ENCODE measurements at places on chromosomes 2 and 18.

- DNase-seq, result no peak
Measured at GRCh38 chr18:65145312-65145711, 605.5 kb upstream of the CDH7 start.

GRCh38 chr2:23901966-23902846 is 24.7 kb downstream of the ATAD2B start:
- DNase-seq, result no peak

DNA sequence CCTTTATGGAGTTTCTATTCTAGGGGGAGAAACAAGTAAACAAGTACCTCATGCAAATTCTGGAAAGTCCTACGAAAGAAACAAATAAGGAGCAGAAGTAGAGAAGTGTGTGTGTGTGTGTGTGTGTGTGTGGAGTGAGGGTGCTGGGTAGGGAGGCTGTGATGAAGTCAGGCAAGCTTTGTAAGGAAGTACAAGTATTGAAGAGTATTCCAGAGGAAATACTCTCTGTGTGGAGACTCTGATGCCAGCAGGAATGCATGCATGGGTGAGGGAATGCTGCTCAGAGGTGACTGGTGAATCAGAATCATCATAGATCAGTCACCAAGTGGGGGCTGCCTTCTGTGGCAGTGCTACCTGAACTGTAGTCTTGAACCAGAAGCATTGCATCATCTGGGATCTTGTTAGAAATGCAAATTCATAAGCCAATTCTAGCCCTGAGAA is 34.5 kb downstream of the SLC4A3 start:
- DNase-seq, result no peak

GRCh38 chr2:64426183-64426952 is 27.6 kb upstream of the LGALSL start:
- no peak for DNase-seq

GRCh38 chr2:173817582-173817981 is 147.6 kb downstream of the SP3 start:
- DNase-seq, result no peak

GRCh38 chr2:161353543-161353942 is 45.3 kb downstream of the PSMD14 start:
- DNase-seq, result no peak

- DNase-seq, result no peak
Measured at GRCh38 chr18:25186871-25187270, 165.1 kb downstream of the ZNF521 start.

GRCh38 chr18:44682201-44682870 is 1.6 kb downstream of the SETBP1 start:
- peak; percentile 70 for DNase-seq

DNA sequence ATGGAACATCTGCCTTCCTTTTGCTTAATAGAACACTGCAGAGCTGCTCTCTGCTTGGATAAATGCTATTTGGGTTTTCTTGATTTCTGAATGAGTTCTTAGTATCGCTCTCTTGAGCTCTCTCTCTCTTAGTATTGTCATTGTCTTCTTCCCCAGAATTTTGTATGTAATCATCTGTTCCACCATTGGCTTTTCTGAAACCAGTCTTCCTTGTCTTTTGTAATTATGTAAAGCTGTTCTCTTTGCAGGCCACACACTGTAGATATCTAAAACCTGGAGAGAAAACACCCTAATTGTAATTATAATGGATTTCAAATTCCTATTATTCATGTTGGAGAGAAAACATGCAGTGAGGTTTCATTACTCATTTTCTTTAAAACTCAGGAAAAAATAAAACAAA is 333.1 kb upstream of the CHAC2 start:
- DNase-seq, result no peak

DNA sequence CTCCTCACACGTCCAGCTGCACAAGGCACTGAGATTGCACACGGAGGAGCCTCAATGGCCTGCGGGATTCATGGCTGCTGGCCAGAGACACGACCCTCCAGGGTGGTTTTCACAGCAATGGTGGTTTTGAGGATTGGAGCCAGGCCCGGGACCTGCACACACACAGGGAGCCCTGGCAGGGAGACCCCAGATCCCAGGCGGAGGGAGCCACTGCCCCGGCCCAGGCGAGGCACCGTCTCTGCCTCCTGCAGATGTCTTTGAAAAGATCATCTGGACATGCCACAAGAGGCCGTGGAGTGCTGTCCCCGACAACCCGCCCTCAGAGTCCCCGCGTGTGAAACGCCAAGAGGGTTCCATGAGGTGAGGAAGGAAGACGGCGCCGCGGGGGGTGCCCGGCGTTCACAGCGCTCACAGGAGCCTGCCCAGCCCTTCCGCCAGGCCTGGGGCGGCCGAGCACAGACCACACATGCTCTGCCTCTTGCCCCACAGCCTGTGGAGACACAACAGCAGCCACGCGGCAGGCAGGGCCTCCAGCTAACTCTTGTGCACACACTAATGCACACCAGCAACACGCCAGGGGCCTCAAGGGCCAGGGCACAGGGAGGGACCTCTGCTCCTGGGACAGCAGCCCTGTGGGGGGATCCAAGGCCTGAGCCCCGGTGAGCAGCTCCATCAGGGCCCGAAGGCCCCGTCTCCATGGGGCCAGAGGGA is 72.8 kb upstream of the CTDP1 start:
- peak; percentile 24 for DNase-seq

DNA sequence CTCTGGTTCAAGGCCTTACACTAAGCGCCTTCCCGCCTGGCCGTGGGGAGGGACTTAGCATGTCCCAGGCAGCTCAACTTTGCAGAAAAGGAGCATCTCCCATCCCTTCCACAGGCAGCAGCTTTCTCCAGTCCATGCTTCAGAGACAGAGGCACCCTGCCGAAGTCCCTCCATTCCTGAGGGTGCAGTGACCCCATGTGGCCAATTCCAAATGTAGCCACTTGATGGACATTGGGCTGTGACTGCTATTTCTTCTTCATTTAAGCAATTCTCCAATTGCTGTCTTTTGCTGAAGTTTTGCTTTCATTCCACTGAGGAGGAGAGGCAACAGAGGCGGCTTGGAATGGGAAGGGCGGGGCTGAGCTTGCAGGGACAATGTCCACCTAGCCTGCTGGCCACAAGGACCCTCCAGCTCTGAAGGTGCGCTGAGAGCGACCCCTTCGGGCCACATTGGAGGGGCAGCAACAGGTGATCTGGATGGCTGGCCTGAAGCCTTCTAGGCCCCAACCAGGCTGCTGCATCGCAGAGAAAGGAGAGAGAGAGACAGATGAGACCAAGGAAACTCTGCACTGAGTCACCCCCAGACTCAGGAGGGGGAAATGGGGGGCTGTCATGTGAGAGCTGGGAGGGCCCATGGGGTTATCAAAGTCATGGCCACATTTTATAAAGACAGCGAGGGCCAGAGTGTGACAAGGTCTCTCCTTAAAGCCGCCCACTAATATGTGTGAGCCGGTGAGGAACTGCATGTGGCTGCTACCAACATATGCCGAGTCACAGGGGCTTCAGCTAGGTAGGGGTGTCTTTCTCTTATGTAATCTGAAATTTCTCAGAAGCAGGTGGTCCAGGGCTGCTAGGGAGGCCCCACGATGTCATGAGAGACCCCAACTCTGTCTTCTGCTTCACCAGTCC is 61.3 kb downstream of the LONRF2 start:
- peak; percentile 86 for DNase-seq

DNA sequence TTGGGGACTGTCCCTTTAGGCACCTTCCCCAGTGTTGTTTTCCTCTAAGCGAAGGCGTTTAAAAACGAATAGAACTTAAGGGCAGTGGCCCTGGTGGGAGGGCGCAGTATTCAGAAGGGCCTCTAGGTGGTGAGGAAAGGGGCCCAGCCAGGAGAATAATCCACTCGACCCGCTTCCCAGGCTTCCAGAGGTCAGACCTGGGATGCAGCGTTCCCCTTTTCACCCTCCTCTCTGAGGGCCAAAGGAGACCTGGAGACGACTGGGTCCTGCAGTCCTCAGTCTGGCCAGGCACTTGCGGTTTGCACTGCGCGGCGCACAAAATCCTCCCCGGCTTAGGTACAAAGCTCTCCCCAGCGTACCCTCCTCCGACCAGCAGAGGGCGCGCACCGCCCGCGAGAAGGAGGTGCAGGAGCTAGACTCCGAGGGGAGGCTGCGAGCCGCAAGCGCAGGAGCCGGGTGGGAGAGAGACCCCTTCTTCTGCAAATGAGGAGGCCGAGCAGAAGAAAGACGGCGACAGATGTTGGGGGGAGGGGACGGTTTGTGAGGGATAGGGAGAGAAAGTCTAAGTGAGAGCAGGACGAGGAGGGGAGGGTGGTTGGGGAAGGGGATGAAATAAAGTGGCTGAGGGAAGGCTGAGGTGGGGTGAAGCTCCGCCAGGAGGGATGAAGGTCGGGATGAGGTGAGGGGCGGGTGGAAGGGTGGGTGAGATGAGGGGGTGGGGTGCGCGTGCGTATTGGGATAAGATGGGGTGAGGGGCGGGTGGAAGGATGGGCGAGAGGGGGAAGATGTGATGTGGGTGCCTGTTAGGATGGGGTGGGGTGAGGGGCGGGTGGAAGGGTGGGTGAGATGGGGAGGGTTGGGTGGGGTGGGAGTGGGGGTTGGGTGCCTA is 4.9 kb downstream of the FEV start:
- peak; percentile 81 for DNase-seq

DNA sequence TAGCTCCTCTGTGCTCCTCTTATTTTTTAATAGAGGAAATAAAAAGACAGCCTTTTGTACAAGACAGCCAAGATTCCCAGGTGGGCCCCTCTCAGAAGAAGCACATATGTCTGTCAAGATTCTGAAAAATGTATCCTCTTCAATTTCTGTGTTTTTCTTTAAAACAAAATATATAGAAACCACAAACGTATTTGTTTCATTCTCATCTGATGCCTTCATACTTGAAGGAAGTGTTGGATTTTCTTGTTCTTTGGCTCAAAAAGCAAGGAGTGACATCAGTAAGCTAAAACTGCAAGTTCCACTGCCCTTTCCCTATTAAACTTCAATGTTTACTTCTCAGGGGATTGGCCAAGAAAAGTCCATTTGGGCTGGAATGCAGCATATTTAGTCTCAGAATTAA is 193.8 kb upstream of the OSR1 start:
- no peak for DNase-seq

DNA sequence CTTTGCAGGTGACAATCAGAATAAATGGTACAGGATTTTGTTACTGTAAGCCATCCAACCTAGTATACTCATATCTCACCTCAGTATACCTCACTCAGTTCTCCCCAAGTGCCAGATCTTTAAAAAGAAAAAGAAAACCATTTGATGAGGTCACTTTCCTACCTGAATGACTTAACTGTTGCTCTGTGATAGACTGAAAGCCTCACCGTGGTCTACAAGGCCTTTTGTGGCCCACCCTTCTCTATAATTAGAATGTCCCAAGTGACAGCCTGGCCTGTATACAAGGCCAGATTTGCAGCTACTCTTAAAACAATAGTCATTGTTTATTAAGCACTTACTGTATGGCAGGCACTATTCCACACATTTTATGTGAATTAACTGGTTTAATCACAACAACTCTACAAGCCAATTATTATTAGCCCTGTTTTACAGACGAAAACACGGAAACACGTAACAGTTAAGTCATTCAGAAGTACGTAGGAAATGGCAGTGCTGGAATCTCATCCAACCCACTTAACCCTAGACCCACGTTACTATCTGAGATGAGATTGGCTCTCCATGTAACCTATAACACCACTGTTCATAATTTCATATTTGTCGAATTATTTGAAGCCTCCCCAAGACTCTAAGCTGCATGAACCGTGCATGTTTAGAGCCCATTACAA is 28.3 kb downstream of the PKP4 start:
- no peak for DNase-seq

- DNase-seq, result no peak
Measured at GRCh38 chr2:8453904-8454302, 228.0 kb upstream of the ID2 start.

GRCh38 chr2:159900343-159900742 is 102.3 kb upstream of the CD302 start:
- DNase-seq, result no peak

- no peak for DNase-seq
Measured at GRCh38 chr2:239534581-239535412, 134.0 kb upstream of the HDAC4 start.

- no peak for DNase-seq
Measured at GRCh38 chr2:205640716-205641115, 41.6 kb upstream of the NRP2 start.

- DNase-seq, result no peak
Measured at GRCh38 chr2:151052850-151053660, 208.6 kb downstream of the RBM43 start.

- DNase-seq, result no peak
Measured at GRCh38 chr18:25298853-25299274, 53.1 kb downstream of the ZNF521 start.

DNA sequence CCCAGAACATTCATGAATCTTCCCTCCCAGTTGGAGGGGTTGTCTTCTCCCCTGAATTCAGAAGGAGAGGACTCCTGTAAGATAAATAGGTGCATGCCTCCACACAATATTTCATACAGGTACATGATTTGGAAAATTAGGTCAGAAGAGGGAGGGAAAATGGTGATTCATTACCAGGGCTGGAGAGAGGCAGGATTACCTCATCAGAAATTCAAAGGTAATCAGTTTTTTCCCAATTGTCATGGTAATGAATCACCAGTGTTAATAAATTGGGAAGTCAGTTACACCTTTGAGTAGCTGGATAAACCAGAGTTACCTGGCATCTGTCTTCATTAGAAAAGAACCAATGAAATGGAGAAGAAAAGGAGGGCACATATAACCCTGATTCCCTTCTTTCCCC is 128.5 kb downstream of the EN1 start:
- DNase-seq, result no peak

DNA sequence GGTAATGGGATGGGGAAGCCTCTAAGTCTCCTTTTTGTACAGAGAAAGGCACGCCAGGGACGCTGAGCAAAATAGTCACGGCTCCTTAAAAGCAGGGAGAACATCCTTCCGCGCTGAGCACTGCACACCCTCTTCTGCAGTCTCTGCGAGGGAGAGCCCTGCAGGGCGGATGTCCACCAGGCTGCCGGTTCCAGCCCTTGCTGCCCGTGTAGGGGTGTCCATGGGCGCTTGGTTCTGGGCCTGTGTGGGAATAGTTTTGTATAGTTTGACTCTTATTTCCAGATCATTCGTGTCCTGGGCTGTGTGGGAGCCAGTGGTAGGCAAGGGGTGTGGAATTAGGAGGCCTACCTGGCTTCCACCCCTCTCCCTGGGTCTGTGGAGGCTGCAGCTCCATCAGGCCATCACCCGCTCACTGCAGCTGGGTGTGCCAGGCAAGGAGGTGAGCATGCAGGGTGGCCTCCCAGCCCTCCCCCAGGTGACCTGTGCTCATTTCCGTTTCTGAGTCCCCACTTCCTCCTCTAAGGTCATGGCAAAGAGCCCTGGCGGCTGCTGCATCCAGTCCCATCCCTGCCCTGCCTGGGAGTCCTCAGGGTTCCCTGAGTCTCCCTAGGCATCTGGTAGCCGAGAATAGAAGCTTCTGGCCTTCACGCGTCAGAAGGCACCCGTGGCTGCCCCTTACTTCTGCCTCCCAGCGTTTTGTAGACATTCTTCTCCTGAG is 202.6 kb downstream of the LDLRAD4 start:
- no peak for DNase-seq

GRCh38 chr2:1769703-1770422 is 25.5 kb upstream of the PXDN start:
- DNase-seq, result no peak

DNA sequence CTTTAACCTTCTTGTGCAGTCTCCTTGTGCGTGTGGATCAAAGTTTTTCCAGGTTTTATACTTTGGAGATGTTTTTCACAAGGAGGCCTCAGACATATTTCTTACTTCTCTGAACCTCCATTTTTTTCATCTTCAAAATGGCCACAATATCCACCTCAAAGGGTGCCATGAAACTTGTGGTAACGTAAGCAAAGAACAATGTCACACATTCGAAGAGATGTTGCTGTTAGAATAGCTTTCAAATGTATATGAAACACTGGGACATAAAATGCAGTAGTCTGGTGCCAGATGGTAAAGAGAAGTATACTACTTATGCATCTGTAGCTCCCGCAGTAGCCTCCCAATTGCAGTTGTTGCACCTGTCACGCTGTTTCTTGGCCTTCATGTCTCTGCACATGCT is 2.6 kb upstream of the KRCC1 start:
- DNase-seq, result no peak

Measured in left hindlimb (tissue), 1 donor.